ENCODE measurements at places on chromosomes 2 and 18. TPM values are rescaled to one million over a fixed set of nuclear protein-coding genes. Genes with fewer than 3 reads are reported as not detected.
A peak's percentile ranks its signal among the peaks of the same experiment; 100 is the strongest.

GRCh38 chr2:216932113-216932862 is 72.4 kb upstream of the TNP1 start:
- no peak for DNase-seq

DNA sequence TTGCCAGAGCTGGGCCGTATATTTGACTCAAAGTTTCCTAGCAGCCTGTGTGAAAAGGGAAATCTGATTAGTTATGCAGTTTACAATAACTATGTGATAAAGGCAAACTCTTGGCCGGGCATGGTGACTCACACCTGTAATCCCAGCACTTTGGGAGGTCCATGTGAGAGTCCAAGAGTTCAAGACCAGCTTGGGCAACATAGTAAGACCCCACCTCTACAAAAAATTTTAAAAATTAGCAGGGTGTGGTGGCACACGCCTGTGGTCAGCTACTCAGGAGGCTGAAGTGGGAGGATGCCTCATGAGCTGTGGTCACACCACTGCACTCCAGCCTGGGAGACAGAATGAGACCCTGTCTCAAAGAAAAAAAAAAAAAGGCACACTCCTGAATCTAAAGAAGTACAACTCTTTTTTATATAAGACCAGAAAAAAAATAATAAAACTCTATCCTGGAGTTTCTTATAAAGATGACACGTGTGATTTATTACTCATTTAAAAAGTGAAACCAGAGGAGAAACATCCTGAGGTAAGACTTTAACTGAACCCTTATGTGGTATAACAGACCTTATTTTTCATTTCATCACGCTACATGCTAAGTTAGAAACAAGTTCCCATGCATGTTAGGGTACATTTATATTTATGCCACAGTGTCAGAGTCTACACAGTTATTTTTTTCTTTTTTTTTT is 32.6 kb upstream of the KCMF1 start:
- peak; percentile 79 for DNase-seq

DNA sequence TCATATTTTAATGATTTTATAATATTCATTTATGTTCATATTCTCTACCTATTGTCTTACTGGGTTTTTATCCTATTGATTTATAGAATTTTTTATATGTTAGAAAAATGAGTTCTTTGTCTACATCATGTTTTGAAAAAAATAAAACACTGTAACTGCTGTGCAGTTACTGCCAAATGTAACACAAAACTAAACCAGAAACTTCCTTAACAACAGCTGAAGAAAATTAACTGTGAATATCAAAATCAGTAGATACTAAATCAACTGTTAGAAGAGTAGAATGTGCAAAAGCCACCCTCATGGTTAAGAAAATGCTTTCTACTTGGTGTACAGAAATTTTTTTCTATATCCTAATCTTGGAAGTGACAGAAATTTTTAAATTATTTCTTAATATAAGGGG is 69.5 kb downstream of the PTRHD1 start:
- DNase-seq: no peak

GRCh38 chr2:58419983-58420382 is 178.9 kb upstream of the FANCL start:
- no peak for DNase-seq

- no peak for DNase-seq
These were observed 226.2 kb downstream of the PIEZO2 start for GRCh38 chr18:10923141-10923540.

DNA sequence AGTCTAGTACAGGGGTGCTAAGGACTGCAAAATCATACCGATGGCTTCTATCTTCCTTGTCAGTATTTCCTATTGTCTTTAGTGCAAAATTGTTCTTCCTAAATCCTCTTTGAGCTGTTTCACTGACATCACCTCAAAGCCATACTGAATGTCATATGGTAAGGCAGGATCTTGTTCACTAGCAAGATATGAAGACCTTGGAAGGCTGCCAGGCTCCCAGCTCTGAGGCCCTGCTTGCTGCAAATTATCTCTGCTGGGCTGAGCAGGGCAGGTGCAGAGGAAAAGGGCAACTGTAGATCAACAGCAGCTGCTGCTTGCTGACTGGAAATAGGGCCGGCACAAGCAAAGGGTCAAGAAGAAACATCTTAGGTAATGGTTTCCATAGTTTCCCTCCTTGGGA is 58.2 kb downstream of the PMAIP1 start:
- no peak for DNase-seq

DNA sequence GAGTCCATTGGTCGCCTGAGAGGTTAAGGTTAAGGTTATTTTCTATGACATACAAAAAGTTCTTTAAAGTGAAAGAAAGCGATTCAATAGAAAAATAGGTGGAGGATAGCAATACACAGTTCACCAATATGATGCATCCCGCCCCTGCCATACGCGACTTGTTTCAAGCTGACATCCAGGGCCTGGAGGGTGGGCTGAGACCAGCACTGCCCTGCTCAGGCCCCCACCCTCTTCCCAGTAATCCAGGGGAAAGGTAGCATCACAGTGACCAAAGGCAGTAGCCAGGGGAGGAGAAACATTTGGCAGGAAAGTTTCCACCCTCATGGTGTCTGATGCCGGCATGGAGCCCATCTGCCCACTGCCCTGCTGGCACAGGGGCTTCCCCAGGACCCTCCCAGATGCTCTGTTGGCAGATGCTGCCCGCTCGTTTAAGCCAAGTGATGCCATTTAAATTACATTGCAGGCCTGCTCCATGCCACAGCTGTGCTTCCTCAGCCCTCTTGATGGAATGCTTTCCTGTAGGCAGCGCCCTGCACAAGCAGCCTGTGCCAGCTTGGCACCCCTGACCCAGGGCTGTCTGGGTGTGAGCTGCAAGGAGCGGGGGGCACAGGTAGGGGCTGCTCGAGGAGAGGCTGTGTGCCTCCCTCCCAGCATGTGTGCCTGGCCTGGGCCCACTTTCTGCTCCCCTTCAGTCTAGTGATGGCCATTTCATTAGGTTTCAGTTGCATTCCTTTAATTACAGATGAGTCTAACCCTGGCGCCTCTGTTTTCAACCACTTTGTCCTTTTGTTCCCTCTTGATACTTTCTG is 10.7 kb upstream of the ANO7 start:
- no peak for DNase-seq

HES6 gene
- 6.1 TPM for polyA plus RNA-seq

CENPA gene
- polyA plus RNA-seq: 43.7 TPM

XDH gene
- 0.71 TPM for polyA plus RNA-seq

All from A549 (cell line).